ENCODE measurements at places on chromosomes 1 and 21.

DNA sequence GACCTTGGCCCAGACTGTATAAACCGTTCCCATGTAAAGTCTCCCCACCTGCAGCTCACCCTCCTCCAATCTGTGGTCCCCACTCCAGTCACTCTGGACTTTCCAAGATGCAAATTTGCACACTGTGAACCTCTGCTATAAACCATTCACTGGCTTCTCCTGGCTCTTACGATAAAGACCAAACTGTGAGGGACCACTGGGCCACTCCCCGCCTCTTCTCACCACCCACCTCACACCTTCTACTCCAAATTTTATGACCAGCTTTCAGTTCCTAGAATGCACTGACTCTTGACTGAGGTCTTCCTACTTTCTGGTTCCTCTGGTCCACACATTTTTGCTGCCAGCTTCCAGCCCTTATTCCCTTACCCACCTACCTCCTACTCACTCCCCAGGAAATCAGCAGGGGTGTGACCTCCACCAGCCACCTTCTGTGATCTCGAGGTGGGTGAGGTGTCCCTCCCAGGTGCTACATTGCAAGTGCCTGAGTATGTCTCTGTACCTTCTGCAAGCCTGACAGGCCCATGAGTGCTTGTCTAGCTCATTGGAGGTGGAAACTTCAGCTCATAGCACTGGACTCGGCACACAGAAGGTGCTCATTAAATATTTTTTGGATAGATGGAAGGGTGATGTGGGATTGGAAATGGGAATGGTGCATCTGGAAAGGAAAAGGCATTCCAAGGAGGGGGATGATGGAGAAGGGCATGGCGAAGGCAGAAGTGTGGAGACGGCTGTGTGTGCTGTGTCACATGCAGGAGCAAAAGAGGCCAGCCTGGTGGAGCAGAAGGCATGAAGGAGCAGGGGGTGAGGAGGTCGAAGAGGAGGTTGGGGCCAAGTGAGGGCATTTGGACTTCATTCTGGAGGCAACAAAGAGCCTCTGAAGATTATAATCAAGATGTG, 15.6 kb upstream of the CSF1 start:
- no peak for DNase-seq

- no peak for DNase-seq
Observed at GRCh38 chr1:60636946-60637345, 445.4 kb upstream of the NFIA start.

DNA sequence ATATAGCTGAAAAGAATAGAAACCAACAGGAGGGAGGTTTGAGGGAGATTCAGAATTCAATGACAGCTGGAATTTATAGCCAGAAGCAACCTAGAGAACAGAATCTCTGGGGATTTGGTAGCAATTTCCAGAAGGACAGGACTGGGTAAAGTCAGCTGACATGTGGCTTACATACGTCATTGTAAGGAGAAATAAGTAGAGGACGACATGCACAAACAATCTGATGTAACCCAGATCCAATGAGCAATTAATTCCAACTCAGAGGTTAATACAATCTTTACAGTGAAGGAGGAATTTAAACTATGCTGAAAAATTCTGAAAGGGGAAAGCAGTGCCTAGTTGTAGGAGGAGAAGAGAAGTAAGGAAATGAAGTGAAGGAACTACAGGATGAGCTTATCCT, 383.9 kb downstream of the PTBP2 start:
- no peak for DNase-seq

DNA sequence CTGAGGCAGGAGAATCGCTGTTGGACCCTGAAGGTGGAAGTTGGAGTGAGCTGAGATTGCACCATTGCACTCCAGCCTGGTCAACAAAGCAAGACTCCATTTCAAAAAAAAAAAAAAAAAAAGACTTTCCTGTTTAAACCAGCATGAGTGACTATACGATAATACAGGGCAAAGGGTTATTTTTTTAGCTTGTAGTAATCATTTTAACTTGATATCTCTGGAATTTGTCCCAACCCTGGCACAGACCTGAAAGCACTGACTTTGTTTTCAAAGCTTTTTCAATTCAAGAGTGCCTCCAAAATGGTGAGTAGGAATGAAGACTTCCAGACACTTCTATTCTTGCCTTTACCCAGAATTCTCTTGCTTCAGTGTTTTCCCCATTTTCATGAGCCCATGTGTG, 4.4 kb upstream of the TMCO2 start:
- no peak for DNase-seq

GRCh38 chr1:35929730-35930592, 944 bp upstream of the AGO3 start:
- peak; percentile 53 for DNase-seq

DNA sequence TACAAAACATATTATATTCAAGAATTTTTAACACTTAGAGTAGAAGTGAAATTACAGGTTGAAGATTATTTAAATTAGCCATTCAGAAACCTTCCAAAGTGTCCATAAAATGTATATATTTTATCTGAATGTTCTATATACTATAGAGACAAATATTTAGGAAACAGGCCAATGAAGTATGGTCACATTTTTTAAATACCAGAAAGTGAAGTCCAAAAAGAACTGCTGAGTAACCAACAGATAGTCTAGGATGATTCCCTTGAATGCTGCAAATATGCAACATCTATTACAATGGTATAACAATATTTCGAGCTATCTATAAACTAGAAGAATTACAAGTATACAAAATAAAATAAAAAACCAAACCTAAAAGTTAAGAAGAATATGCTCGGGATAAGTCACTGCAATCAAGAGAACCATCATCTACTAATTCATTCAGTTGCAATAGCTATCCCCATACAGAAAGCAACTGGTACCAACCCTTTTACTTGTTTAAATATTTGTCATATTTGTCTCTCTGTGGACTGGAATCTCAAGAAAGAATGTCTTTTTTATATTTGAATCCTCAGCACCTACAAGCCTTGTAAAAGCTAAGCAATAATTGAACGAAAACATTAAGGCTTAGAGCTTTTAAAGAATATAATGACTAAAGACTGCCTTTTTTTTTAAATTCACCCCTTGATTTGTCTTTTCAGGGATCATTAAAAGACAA, 8.1 kb downstream of the ODF2L start:
- DNase-seq, result no peak

- DNase-seq, result no peak
Observed at GRCh38 chr1:31961536-31961935, 23.4 kb upstream of the PTP4A2 start.

GRCh38 chr1:223531742-223532341, 133.7 kb downstream of the CAPN8 start:
- DNase-seq, result peak; percentile 65

DNA sequence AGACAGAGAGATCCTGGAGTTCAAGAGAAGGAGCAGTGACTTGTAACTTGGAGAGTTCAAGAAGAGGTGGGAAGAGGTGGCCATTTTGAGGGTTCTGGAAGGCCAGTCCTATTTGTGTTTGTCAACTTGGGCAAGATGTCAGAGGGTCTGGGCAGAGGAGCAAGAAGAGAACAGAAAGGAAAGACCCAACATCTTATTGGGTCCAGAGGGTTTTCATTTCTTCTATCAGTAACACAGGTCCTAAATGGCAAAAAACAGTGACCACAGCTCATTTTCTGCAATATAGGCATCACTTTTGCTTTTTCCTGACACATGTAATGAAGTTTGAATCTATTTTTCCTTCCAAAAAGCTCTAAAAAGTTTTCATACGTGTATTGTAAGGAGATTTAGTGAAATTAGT, 38.3 kb upstream of the MAP10 start:
- DNase-seq, result no peak

DNA sequence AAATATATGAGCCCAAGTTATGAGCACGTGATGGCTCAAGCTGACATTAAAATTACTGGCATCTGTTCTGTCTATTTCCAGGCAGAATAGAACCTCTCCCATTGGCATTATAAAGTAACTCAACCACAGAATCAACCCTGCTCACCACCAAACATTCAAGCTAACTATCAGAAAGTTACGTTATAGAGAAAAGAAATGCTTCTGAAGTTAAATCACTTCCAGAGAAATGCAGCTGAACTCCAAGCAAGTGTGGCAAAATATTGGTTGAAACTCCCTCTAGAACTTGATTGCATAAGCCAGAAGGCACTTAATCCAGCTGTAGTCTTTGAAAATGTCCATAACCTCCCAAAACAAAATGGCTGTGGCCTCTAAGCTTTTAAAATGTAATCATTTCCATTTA, 36.2 kb upstream of the UBE2U start:
- no peak for DNase-seq

GRCh38 chr1:107357376-107357775, 216.5 kb downstream of the NTNG1 start:
- DNase-seq, result no peak

GRCh38 chr1:29270929-29271521, 34.7 kb downstream of the PTPRU start:
- DNase-seq, result no peak

DNA sequence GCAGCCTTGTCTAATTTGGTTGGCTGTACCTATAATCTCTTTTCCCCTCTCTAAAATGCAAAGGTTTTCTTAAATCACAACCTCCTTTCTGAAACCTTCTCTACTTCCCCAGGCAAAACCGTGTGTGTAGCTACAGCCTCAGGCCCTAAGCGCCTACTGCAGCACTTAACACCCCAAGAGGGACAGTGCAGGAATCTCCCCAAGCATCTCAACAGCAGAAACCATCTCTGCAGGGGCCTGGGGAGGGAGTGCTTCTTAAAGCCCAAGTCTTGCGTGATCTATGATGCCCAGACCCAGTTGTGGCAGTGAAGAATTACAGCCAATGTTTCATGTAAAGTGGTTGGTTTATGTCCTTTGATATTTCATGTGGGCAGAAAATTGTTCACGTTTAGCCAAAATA, 159.3 kb downstream of the DSCAM start:
- no peak for DNase-seq

- no peak for DNase-seq
Observed at GRCh38 chr1:45843474-45843905, 40.1 kb downstream of the MAST2 start.

GRCh38 chr1:145785547-145785946, 38.3 kb downstream of the RNF115 start:
- no peak for DNase-seq

DNA sequence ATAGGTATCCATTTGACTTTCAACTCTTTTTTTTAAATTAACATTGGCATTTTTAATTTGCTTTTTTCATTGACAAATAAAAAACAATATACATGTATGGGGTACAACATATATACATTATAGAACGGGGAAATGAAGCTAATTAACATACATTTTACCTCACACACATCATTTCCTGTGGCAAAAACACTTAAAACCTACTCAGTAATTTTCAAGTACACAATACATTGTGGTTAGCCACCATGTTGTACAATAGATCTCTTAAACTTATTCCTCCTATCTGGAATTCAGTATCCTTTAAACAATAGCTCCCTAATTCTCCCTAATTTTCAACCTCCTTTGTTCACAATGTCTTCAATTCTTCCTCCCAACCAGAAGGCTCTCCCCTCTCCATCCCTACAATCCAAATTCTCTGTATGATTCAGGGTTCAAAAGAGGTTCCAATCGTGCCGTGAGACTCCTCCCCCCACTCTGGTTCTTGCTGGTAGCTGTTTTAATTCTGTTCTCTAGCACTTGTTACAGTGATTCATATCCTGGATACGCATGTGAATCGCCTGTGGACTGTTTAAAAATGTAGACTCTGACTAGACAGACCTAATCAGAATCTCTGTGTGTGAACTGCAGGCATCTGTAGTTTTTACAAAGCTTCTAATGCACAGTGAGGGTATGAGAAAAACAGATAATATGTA, 87.6 kb upstream of the DUSP10 start:
- DNase-seq, result no peak

DNA sequence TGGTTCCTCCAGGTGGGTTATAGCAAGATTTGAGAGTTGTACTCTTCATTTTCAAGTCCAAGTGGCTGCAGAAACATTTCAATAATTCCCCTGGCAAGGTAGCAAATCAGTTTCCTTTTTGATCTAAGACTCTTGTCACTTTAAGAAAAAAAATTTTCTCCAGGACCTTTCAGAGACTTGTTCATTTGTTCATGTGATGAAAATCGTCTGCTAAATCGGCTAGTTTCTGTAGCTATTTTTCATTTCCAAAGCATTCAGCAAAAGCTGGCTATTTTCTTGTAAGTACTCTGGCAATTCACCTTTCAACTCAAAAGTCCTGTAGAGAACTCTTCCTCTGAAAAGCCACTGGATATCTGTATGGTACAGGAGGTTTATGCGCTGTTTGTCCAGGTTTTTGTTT, 93.5 kb downstream of the LTN1 start:
- no peak for DNase-seq

GRCh38 chr1:20376171-20376570, 85.5 kb downstream of the VWA5B1 start:
- DNase-seq, result no peak

DNA sequence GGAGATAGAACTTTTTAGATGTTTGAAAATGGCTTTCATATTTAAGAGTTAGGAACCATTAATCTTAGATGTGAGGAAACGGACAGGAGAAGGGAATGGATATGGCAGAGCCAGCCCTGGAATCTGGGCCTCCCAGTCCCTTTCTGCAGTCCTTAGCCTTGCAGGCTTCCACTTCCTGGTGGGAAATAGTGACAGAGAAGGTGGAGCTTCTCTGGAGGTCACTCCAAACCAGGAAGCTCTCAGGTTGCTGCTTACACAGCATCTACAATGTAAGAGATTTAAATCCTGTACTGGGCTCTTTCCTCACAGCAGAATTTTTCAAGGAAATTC, 2.5 kb downstream of the S100A11 start:
- no peak for DNase-seq

DNA sequence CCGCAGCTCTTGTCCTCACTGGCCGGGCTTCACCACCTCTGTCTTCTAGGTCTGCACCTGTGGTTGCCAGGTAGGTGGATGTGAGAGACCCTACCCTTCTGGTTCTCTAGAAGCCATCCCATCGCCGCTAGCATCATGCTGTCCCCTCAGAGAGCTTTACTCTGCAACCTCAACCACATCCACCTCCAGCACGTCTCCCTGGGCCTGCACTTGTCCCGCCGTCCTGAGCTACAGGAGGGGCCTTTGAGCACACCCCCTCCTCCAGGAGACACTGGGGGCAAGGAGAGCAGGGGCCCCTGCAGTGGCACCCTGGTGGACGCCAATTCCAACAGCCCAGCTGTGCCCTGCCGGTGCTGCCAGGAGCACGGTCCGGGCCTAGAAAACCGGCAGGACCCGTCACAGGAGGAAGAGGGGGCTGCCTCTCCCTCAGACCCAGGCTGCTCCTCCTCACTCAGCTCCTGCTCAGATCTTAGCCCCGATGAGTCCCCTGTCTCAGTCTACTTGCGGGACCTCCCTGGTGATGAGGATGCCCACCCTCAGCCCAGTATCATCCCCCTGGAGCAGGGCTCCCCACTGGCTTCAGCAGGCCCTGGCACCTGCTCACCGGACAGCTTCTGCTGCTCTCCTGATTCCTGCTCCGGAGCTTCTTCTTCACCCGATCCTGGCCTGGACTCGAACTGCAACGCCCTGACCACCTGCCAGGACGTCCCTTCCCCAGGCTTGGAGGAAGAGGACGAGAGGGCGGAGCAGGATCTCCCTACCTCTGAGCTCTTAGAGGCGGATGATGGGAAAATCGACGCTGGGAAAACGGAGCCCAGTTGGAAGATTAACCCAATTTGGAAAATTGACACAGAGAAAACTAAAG, 1.2 kb downstream of the RUSC1 start:
- no peak for DNase-seq

DNA sequence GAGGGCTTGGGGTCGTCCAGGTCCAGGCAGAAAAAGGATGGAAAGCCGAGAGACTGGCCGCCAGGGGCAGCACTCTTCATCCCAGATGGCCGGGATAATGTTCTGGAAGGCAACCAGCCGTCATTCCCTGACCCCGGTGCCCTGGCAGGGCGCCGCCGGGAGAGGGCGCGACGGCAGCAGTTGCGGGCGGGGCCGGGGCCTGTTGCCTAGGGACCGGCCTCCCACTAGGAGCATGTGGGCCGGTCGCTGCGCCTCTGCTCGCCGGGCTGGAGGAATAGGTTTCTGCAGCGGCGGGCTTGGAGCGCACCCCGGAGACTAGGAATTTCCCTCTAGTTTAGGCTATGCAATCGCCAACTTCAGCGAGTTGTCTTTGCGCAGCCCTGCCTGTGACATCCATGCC, 11.0 kb downstream of the DMRTB1 start:
- peak; percentile 86 for DNase-seq
